ENCODE measurements at places on chromosomes 11 and 22.

DNA sequence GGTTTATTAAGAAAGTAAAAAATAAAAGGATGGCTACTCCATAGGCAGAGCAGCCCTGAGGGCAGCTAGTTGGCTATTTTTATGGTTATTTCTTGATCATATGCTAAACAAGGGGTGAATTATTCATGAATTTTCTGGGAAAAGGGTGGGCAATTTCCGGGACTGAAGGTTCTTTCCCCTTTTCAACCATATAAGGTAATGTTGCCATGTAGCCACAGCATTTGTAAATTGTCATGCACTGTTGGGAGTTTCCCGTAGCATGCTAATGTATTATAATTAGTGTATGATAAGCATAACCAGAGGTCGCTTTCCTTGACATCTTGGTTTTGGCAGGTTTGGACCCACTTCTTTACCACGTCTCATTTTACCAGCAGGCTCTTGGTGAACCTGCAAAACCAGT, 610.4 kb upstream of the B3GAT1 start:
- no peak for DNase-seq

DNA sequence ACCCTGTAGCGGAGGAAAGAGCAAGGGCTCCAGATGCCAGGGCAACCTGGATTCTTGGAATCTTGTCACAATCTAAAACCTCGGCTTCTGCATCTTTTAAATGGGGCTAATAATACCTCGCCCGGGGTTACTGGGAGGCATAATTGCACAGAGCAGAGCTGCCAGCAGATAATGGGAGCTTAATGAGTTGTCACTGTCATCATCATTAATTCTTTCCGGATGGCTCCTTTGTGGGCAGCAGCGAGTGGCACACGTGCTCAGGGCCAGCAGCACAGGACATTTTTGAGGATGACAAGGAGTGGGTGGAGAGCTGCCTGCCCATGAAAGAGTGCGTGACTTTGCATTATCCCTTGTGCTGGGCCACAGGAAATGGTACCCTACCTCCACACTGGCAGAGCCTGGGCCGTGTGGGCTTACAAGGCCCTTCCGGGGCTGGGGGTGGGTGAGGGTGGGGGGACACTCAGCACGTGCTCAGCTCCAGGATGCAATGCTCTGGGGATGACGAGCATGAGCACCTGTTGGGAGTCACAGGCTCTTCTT, 5.7 kb downstream of the PDGFB start:
- DNase-seq: peak; percentile 81

GRCh38 chr11:134034496-134035381, 34.1 kb upstream of the JAM3 start:
- DNase-seq: peak; percentile 45

GRCh38 chr11:45305874-45306623, 19.9 kb upstream of the SYT13 start:
- no peak for DNase-seq

- peak; percentile 44 for DNase-seq
These were observed 405 bp downstream of the SFI1 start for GRCh38 chr22:31496735-31497146.
